ENCODE measurements at places on chromosomes 5 and 9.

- DNase-seq = peak; percentile 98
Observed at GRCh38 chr5:1793966-1794900, 5.4 kb downstream of the MRPL36 start.

DNA sequence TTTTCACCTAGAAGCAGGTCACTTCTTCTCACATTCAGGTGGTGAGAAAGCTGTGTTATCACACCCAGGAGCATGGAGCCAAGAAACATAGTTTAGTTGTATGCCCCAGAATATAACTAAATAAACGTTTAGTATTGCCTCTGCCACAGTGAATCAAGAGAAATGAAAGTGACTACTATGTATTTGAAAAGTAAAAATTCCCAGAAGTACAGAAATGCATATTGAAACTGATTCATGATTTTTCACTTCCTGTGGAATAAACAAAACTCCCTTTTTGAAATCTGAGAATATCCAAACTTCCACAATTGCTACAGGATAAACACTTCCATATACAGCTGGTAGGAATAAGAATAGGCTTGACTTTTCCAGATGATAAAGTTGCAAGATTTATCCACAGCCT lies 15.3 kb upstream of the NINJ1 start:
- peak; percentile 56 for DNase-seq

DNA sequence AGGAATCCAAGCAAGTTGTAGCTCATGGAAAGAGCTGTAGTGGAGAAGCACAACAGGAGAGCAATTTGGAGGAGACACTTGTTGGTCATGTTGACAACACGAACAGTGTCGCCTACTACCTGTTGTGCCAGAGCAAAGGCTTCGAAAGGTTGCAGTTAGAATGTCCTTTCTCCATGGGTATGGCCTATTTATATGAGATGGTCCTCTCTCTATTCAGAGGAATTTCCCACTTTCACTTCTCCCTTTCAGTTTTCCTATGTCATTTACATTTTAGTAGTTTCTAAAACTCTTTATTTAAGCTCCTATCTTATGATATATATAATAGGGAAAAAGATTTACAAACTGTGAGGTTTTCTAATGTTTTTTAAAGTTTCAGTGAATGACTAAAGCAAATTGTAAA lies at the start of gene IFNB1:
IFNB1 (minus strand) TSS at position 162 of the 400 bp plus-strand sequence; CDS start at position 89, 73 bp downstream.
- no peak for DNase-seq

DNA sequence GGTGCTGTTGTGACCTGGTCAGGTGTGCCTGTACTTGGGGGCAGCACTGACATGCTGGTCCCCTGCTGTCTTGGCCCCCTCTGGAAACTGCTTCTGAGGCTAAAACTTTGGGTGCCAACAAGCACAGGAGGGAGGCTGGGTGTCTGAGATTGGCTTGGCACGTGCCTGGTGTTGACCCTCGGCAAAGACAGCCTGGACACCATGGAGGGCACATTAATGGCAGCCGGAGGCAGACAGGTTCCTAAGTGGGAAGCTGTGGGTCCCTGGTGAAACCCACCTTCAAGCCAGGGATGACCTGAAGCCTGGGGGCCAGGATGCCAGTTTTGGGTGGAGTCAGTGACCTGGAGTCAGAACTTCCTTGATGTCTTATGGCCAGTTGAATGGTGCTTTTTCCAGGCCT lies 894.1 kb downstream of the PTPRD start:
- DNase-seq = no peak

- no peak for DNase-seq
Observed at GRCh38 chr5:80759866-80760577, 105.2 kb upstream of the DHFR start.

DNA sequence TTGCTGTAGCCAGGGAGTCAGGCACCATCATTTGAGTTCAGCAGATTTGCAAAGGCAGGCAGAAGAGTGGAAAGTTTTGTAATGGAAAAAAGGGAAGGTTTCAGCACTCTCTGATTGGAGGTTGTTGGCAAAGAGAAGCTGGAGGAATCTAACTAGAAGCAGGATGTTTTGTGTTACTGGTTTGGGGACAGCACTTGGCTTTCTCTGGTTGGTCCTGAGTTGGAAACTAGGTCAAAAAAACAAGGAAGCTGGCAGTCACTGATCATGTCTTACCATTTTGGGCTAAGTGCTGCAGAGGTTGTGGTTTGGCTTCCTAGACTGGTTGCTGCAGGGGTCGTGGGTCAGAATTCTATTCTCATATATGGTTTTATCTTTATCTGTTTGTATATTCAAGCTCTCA lies 189.8 kb downstream of the DRD1 start:
- no peak for DNase-seq

GRCh38 chr9:91937727-91938126 lies 12.3 kb downstream of the ROR2 start:
- no peak for DNase-seq

DNA sequence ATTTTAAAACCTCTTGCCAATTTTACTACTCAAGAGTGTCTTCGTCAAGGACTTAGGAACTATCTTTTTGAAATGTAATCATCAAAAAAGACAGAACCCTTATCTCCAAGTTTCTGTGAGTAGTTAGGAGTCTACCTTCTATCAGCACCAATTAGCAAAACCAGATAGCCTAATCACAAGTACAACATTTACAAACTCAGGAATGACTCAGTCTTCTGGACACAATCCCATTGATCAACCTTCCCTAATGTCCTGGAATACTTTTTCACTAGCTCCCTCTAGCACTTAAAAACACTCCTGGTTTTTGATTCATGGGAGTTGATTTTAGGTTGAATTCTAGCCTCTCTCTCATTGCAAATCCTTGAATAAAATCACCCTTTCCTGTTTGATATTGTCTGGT lies 680.7 kb downstream of the PRR16 start:
- DNase-seq = peak; percentile 31

DNA sequence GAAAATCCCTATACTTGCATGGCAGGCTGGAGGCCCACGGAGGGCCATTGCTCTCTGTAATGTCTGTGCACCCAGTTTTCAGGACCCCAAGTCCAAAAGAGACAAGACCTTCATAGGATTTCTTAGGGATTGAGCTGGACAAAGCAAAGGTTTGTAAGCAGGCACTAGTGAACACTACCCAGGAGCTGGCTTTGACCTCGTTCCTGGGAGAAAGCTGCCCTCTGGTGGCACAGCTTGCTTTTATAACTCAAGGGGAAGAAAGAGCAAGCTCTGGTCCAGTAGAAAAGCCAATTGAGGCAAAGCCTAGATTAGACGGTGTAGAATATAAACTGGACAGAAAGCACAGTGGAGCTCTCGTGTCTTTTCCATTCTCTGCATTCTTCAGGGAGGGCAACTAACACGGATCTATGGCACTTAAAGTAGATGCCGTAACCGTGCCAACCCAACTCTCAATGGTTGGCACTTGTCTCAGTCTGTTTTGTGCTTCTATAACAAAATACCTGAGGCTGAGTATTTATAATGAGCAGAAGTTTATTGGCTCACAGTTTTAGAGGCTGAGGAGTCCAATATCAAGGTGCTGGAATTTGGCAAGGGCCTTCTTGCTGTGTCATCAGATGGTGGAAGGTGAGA lies 7.9 kb downstream of the GABRP start:
- peak; percentile 74 for DNase-seq

DNA sequence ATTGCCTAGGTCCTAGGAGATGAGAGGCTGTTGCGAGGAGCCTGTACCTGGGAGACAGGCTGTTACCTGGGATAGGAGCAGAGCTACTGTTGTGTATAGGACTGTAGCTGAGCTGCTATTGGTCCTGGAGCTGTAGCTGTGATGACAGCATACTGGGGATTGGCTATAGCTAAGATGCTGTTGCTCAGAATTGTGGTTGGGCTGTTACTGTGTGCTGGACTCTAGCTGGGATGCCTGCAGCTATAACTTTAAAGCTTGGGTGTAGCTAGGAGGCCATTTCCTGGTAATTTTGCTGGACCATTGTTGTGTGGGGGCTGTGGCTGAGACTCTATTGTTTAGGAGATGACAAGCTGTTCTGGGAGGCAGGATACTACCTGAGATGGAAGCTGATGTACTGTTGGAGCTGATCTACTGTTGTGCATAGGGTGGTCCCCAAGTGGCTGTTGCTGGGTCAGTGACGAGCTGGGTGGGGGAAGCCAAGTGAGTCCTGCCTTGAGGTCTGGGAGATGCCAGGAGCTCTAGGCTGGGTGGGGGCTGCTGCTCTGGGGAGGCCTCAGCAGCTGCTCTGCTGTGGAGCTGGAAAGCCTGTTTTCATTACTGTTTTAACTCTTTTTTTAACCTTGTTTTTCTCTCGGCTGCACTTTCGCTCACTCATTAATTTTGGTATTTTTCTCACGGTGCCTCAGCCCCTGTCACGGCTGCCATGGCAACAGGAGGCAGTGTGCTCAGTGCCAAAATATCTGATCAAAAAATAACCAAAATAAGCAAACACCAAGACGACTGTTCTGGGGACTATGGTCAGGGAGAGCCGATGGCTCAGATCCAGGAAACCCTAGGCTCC lies 3.0 kb upstream of the PCDH1 start:
- peak; percentile 9 for DNase-seq

DNA sequence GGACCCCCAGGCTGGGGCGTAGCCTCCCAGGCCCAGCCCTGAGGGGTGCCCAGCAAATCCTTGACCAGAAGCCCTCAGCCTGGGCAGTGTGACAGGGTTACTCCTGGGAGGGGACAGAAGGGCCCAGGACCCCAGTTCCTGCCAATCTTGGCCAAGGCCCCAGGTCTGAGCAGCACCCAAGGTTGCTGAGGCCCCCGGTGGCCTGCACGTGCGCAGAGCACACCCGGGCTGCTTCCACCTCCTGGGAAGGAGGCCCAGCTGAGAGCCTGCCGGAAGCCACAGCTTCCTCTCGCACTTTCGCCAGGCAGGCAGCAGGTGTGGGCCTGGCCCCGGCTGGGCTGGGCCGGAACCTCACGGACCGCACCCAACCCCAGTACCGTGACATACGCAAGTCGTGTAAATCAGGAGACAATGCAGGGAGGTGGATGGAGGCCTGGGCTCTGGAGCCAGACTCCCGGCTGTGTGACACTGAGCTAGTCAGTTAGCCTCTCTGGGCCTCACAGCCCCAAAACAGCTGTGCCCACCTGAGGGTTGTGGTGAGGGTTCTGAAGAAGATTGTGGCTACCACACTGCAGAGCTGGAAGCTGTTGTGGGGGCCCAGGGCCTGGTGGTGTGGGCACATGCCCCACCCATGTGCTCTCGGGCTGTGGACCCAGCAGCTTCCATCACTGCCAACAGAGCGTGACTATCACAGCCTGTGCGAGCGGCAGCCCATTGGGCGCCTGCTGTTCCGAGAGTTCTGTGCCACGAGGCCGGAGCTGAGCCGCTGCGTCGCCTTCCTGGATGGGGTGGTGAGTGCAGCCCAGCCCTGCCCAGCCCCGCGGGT lies 5.1 kb downstream of the GRK6 start:
- DNase-seq = no peak

- peak; percentile 97 for DNase-seq
Observed at GRCh38 chr5:153476767-153477166, 13.7 kb upstream of the GRIA1 start.
